Progenitor cell of endocrine pancreas (in vitro differentiated cells): ENCODE measurements at places on chromosomes 7 and 10. TPM values are rescaled to one million over a fixed set of nuclear protein-coding genes. Genes with fewer than 3 reads are reported as not detected.

DNA sequence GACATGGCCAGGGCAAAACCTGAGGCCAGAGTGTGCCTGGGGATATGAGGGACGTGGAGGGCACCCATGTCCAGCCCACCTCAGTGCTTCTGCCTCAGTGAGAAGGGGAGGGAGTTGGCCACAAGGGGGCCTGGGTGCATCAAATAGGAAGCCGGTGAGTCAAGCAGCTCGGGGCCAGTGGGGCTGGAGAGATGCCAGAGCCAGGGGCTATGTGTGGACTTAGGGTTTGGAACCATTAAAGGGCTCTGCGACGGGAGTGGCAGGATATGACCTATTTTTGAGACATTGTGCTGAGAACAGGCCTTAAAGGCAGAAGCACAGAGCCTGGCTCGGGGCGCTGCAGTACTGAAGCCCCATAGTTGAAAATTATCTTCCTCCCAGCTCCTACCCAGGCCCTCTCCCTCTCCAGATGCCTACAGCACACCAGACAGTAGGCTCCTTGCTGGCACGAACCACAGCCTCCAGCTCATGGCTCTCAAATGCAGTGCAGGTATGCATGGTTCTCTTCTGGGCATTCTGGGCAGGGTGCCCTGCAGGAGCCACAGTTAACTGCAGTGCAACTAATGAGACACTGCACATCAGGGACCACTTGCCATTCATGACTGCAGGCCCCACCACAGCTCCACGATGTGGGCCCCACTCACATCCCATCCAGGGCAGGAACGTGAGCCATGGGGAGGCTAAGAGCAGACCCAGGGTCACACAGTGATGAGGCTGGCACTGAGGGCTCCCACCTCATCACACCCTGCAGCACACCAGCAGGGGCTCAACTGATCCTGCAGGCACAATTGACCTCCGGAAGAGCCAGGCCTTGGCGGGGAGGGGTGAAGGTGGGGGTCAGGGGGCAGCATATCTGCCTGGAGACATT lies 7.2 kb upstream of the PGAM2 start:
- H3K27ac ChIP-seq = no peak overlapping the region
- peaks cover 9% of the 10 kb centered on the region for H3K27me3 ChIP-seq
- H3K4me1 ChIP-seq = no peaks in the 10 kb centered on the region
- peaks cover 4% of the 10 kb centered on the region for H3K36me3 ChIP-seq

Gene ZNF853
- total RNA-seq = 13.7 and 14.3 TPM in 2 replicates

DNA sequence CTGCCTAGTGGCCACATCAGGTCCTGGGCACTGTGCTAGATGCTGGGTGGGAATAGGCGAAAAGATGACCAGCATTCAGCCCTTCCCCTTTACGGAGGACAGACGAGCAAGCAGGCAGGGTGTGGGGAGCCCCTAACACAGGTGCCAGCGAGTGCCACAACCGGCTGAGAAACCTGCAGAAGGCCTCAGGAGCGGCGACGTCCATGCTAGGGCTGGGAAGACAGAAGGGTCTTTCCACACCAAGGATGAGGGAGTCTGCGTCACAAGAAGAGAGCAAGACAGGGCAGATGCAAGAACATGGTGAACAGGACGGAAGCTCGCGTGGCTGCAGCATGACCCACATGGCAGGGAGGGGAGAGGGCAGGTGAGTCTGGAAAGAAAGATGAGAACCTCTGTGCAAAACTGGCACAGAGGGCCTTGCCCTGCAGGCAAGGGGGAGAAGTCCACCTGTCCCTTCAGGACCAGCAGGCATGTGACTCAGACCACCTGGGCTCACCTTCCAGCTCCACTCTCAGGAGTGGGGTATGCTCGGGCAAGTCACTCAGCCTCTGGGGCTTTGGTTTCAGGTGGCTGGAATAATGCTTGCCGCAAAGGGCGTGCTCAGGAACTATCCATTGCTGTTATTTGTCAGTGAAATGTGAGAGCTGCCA lies 36.6 kb downstream of the KCNH2 start:
- H3K4me1 ChIP-seq = no peaks in the 10 kb centered on the region
- DNase-seq = no peak
- H3K27me3 ChIP-seq = peaks cover 28% of the 10 kb centered on the region
- no peaks in the 10 kb centered on the region for H3K36me3 ChIP-seq

GRCh38 chr7:33463131-33463530 lies 333.8 kb downstream of the BBS9 start:
- no peaks in the 10 kb centered on the region for H3K27me3 ChIP-seq
- H3K4me3 ChIP-seq = no peak overlapping the region
- no peaks in the 10 kb centered on the region for H3K4me1 ChIP-seq
- no peaks in the 10 kb centered on the region for H3K36me3 ChIP-seq
- DNase-seq = no peak

Gene CYP17A1
- total RNA-seq = not detected in 2 replicates

GRCh38 chr10:767211-767610 lies 77.7 kb upstream of the DIP2C start:
- no peak overlapping the region for H3K27ac ChIP-seq
- peaks cover 4% of the 10 kb centered on the region for H3K27me3 ChIP-seq
- no peak for DNase-seq

GRCh38 chr10:126405239-126405775 lies 17.0 kb upstream of the ADAM12 start:
- H3K4me1 ChIP-seq = peaks cover 6% of the 10 kb centered on the region
- H3K36me3 ChIP-seq = no peaks in the 10 kb centered on the region
- no peak overlapping the region for H3K4me3 ChIP-seq
- peaks cover 22% of the 10 kb centered on the region for H3K27me3 ChIP-seq

DNA sequence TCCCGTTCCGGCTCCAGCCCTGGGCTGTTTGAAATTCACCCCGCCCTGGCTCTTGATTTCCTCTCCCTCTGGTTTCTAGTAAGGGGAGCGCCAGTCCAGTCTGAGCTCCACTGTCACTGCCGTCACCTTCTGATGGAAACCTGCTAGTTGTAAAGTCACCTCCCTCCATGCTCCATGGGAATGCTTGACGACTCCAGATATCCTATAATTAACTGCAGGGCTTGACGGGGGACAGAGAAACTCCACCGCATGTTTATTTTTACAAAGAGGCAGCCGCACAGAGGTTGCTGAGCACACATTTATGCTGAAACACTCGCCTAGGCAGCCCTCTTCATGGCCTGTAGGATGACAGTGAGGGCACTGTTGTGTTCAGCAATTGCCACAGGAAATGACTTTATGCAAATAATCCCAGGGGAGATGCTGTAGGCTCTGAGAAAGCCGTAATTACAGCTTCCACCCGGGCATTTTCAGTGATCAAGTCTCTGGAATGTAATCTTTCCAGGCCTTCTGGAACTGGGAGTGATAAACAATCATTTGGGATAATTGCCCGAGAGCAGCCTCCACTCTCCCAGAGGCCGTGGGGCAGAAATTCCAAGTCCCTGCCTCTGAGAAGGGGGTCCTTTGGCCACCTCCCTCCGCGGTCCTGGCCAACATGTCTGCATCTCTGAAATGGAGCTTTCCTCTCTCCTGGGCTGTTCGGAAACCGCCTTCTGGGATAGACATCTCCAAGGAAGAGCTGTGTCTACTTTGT lies 300.5 kb downstream of the KLF6 start:
- no peak for DNase-seq
- H3K4me3 ChIP-seq = no peak overlapping the region
- H3K27me3 ChIP-seq = peaks cover 5% of the 10 kb centered on the region
- peaks cover 23% of the 10 kb centered on the region for H3K4me1 ChIP-seq

DNA sequence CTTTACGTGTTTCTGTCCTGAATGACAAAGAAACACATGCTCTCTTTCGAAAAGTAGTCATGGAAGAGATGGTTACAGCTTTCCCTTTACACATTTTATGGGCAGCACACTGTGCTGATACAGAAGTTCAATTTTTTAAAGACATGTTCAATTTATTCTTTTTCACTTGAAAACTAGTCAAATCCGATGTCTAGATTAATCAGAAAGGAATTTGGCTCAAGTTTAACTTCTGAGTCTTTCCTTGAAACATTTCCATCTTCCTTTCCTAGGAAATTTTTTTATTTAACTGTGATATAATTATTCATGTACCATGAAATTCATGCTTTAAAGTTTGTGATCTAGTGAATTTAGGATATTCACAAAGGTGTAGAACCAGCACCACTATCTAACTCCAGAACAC lies 360.1 kb downstream of the TNS3 start:
- H3K27ac ChIP-seq = no peak overlapping the region
- no peaks in the 10 kb centered on the region for H3K36me3 ChIP-seq
- peaks cover 2% of the 10 kb centered on the region for H3K4me1 ChIP-seq
- no peak overlapping the region for H3K4me3 ChIP-seq

DNA sequence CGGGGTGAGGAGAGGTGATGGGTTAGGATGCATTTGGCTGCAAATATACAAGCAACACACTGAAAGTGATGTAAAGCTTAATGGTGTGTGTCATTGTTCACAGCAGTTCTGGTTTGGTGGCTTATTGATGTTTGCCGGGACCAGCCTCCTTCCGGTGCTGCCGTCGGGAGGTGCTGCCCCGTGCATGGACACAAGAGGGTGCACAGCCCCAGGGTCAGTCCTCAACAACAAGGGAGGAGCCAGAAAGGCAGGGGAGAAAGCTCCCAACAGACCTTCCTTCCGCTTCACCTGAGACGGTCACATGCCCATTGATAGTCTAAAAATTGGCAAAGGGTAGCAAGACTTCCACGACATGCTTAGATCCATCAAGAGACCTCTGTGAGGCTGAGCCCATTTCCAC lies 9.5 kb downstream of the RNF32 start:
- DNase-seq = no peak
- no peak overlapping the region for H3K4me3 ChIP-seq
- H3K4me1 ChIP-seq = peaks cover 5% of the 10 kb centered on the region
- H3K27me3 ChIP-seq = no peaks in the 10 kb centered on the region
- H3K36me3 ChIP-seq = peaks cover 16% of the 10 kb centered on the region
